ENCODE measurements at places on chromosomes 6 and 20. TPM values are rescaled to one million over a fixed set of nuclear protein-coding genes. Genes with fewer than 3 reads are reported as not detected.

Gene ADA
- 4.1 TPM for total RNA-seq

Gene BPIFA1
- total RNA-seq = not detected

Gene RNF144B
- 0.13 TPM for total RNA-seq

Gene WFDC5
- not detected for total RNA-seq

Gene KAT14
- total RNA-seq = 18.2 TPM

Gene PPIL1
- total RNA-seq = 43.3 TPM

Gene SEL1L2
- total RNA-seq = not detected

Gene ADGRF5
- total RNA-seq = not detected

Gene CTCFL
- total RNA-seq = not detected

Gene PRRC2A
- total RNA-seq = 75.9 TPM

DNA sequence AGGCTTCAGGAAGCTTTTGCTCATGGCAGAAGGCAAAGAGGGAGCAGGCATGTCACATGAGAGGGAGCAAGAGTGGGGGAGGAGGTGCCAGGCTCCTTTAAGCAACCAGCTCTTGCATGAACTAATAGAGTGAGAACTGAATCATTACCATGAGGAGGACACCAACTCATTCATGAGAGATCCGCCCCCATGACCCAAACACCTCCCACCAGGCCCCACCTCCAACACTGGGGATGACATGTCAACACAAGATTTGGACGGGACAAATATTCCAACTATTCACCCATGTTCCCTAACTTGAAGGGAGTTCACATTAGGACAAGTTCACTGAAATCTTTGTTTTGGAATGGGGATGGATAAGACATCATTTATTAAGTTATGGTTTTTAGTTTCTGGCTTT is 155.2 kb upstream of the ESR1 start:
- no peak for DNase-seq

DNA sequence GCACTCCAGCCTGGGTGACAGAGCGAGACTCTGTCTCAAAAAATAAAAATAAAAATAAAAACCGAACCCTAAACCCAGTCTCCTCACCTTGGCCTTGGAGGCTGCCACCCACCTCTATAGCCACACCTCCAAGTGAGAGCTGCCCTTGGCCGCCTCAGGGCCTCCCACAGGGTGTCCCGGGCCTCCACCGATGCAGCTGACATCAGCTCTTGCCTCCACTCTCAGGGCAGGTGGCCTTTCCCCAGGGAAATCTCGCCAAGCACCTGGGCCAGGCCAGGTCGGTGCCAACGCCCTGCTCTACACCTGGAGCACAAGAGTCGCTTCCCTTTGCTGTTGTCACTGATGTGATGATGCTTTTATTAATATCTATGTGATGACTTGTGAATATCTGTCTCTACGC is 8.9 kb upstream of the MYL9 start:
- DNase-seq = no peak

- no peak for DNase-seq
These were observed 99.1 kb upstream of the ISM1 start for GRCh38 chr20:13121840-13122515.

GRCh38 chr20:20251836-20252235 is 116.1 kb upstream of the INSM1 start:
- DNase-seq = no peak

DNA sequence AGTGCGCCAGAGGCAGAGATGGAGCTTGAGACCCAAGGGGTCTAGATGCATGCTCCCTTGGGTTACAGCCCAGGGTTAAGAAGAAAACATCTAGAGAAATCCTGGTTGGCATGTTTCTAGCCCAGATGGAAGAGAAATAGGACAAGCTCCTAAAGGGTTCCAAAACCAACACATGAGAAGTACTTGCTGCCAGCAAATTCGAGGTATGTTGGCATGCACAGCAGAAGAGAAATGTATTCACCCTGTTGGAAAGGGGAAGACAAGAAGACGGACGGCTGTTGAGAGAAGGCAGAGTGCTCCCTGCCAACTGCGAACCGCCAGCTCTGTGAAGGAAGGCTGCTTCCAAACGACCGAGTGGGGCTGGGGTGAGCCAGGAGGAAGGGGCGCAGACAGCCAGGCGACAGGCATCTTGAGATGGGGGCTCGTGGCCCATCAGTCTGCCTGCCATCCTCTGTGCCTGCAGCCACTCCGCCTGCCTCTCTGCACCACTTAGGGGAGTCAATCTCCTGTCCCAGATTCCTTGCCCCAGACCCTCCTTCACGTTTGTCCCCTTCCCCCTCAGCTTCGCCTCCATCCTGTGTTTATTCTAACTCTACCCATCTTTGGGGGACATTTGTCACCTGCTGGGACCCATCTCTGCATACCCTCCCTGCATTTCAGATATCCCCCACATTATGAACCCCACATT is 249.2 kb downstream of the CDC5L start:
- DNase-seq = no peak

DNA sequence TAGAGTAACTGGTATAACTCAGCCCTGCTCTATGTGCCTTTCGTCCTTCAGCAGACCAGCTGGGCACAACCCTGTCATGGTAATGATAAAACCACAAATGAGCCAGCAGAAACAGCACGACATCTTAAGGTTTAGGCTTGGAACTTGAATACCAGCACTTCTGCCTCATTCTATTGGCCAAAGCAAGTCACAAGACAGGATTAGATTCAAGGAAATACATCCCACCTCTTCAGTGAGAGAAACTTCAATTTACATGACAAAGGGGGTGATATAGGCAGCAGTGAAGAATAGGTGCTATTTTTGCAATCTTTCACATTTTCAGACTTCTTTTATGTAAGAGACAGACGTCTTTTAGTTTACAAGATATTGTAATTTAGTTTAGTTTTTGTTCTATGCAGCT is 69.8 kb upstream of the SLC35F1 start:
- no peak for DNase-seq

- no peak for DNase-seq
These were observed 23.8 kb downstream of the LY86 start for GRCh38 chr6:6612308-6612707.

DNA sequence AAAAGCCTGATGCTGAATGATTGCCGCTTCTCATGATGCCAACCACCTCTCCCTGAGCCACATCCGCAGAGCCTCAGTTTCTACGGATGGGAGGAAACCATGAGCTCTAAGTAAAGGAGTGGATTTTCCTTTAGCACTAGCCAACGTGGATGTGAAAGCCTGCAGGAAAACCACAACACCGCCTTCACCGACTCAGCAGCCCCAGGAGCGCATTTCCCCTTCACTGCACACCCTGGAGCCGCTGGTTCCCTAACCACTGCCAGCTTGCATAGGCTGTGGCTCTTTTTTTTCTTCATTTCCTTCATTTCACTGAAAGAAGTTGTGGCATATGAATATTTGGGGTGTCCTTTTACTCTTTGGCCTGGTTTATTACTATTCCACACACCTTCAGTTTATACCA is 50.5 kb upstream of the SSTR4 start:
- no peak for DNase-seq
